ENCODE measurements at places on chromosomes 7 and 10.

DNA sequence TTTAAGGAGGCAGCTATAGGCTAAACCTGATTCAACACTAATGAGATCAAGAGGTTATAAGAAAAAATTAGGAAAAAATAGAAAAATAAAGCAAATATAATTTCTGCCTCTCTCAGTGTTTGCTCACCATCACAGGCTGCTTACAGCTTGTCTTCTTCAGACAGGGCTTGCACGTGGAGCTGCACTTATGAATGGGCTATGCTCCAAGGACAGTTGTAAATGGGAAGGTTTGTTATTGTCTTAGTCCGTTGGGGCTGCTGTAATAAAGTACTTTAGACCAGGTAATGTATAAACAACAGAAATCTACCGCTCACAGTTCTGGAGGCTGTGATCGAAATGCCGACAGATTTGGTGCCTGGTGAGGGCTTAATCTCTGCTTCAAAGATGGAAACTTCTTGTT is 219.8 kb downstream of the NEBL start:
- DNase-seq, result no peak

DNA sequence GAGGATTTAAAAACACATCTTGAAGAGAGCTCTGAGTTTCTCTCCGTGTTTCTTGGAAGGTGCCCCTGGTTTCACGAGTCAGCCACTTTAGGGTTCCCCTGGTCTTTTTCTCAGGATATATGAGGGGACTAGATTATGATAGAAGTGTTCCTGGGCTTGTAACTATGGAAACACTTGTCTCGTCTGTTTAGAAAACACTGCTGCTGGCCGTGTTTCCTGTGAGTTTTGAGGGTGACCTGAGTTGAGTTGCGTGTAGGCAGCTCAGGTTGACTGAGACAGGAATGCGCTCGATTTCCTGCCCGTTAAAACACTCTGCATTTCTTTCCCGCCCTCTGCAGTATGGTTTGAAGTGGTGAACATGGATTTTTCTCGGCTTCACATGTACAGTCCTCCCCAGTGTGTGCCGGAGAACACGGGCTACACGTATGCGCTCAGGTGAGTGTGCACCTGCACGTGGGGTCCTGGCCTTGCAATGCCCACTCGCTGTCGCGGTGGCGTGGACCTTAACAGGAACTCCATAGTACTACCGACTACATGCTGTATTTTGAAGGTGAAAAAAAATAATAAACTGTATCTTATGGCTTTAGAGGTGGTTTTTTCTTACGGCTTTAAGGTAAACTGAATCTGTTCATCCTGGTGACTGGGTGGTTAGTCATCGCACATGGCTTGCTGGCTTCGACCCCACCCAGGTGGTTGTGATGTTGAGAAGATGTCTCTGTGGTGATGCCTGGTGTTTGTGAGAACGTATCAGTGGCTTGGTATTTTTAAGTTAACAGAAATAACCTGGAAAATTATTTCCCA is at the start of gene SUN1:
Gene SUN1, plus strand, starts transcription at position 310 of the 801 bp plus-strand sequence. Its CDS starts 49 bp downstream, at position 359.
- DNase-seq, result peak; percentile 50

DNA sequence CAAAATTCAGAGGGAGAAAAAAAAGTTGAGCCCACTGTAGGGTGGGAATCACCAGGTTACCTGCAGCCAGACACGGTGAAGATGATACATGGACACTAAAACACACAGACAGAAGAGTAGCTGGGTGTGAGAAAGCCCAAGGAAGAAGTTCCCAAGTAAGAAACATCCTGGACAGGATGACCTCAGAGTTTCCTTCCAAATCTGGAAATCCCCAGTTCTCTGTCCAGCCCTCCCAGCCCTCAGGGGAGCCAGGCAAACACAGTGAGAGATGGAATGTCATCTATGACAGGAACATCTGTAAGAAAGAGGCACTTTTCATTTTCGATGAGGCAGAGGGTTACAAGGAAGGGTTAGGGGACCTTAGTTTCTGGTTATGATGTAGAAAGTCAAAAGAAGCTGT is 125.1 kb upstream of the LYZL1 start:
- DNase-seq, result no peak

- no peak for DNase-seq
Observed at GRCh38 chr7:991729-992656, 9.0 kb downstream of the CYP2W1 start.

GRCh38 chr7:128879939-128880746 is 17.5 kb downstream of the ATP6V1F start:
- no peak for DNase-seq

- DNase-seq, result no peak
Observed at GRCh38 chr10:72006026-72006425, 41.8 kb downstream of the CHST3 start.

DNA sequence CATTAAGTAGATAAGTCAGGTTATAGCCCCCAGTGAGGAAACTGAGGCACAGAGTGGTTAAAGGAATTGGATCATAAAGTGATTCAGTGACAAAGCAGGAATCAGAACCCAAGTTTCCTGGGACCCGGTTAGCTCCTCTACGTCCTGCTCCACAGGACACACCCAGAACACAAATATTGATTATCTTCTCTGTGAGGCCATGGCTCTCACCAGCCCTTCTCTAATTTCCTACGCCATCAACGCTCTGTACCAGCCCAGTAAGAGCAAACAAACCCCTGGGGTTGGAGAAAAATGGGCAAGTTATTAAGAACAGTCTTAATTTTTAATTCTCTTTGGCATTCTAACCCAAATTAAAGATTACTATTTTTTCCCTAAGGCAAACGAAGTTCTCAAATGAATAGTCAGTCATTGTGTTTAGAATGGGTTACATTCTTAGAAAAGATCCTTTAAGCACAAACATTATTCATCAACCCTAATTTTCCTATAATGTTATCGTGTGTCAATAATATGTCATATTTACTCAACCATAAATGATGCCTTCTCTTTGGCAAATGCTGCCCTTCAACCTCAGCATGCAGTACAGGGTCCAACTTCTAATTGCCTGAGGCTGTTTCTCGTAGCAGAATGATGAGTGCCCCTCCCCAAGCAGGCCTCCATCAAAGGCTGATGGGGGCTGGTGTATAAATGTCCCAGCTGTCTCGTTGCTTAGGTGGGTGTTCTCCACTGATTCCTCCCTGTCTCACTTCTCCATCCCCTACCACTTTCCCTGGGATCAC is 25.4 kb upstream of the TM9SF3 start:
- no peak for DNase-seq

GRCh38 chr7:69608878-69609277 is 10.6 kb downstream of the AUTS2 start:
- no peak for DNase-seq

- DNase-seq, result no peak
Observed at GRCh38 chr7:109763611-109764010, 1193.9 kb downstream of the DNAJB9 start.

DNA sequence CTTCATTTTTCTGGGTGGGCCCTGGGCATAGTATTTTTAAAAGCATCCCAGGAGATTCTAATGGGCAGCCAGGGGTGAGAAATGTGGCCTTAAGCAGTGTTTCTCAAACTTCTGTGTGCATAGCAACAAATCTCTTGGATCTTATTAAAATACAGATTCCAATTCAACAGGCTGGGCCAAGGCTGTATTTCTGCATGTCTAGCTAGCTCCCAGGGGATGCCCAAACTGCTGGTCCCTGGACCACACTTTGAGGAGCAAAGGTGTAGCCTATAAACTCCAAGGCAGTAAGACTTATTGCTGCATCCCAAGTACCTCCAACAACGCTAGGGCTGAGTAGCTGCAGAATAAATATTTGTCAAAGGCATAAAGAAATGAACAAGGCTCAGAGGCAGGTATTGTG is 292.9 kb upstream of the ZMIZ1 start:
- no peak for DNase-seq

GRCh38 chr7:132090444-132090843 is 485.8 kb downstream of the PLXNA4 start:
- DNase-seq, result no peak

- no peak for DNase-seq
Observed at GRCh38 chr7:121545418-121545817, 149.3 kb upstream of the FAM3C start.

DNA sequence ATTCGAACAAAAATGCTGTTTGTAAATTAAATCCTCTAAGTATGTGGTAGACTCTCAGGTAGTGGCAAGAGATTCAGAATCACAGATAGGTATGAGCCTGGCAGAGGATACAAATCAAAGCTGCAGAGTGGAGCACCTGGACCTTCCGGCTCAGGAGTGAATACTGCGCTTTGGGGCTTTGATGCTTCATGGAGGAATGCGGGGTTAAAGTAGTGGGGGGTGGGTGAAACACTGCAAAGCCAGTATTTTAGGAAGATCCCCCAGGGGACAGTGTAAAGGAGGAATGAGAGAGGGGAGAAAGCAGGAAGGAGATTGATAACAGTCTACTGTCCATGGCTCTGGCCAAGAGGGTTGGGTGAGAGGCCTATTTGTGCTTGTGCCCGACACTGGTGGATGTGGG is 43.2 kb downstream of the CREB5 start:
- no peak for DNase-seq

GRCh38 chr10:15478429-15478828 is 107.3 kb upstream of the FAM171A1 start:
- no peak for DNase-seq

DNA sequence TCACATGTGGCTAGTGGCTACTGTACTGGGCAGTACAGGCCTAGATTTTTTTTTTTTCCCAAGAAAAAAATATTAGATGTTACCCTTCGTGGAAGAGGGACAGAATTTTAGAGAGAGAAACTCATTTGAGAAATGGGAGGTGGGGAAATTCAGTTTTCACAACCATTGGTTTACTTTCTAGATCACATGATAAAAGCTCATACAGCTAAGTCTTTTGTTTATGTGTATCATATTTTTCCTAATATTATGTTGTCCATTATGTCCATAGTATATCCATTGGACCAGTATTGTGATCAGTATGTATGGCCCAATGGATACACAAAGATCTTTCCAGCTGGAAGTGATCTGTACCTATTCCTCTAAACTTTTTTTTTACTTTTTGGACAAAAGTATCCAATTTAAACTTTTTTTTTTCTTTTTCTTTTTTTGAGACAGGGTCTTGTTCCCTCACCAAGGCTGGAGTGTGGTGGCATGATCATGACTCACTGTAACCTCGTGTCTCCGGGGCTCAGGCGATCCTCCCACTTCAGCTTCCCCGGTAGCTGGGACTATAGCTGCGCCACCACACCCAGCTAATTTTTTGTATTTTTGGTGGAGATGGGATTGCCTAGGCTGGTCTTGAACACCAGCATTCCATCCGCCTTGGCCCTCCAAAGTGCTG is 4.1 kb downstream of the CALU start:
- DNase-seq, result no peak

DNA sequence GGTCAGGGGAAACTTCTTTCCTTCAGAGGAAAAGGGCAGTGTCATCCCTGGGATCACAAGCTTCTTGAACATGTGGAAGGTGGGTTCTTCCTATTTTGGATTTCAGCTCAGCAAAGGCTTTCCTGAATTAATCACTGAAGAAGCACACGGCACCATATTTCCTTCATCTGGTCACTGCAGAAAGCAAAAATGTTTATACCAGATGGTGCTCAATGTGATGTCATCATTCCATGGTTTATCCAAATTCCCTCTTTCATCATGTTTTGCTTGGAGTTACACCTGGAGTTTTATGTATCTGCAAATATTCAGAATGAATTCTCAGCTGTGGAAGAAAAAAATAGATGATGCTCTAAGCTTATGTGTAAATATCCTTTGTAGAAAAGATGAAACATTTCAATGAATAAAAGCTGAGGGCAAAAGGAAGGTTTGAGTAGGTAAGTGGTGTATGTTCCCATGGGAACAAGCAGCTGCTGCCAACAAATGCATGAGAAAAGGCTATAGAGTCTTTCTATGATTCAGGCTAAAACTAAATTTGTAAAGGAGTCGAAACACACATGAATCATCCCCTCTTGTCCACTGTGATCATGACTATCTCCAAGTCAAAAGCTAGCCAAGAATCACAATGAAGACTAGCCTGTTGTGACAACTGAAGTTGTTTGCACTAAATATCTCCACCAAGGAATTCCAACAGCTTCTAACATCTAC is 26.9 kb upstream of the BPGM start:
- no peak for DNase-seq

DNA sequence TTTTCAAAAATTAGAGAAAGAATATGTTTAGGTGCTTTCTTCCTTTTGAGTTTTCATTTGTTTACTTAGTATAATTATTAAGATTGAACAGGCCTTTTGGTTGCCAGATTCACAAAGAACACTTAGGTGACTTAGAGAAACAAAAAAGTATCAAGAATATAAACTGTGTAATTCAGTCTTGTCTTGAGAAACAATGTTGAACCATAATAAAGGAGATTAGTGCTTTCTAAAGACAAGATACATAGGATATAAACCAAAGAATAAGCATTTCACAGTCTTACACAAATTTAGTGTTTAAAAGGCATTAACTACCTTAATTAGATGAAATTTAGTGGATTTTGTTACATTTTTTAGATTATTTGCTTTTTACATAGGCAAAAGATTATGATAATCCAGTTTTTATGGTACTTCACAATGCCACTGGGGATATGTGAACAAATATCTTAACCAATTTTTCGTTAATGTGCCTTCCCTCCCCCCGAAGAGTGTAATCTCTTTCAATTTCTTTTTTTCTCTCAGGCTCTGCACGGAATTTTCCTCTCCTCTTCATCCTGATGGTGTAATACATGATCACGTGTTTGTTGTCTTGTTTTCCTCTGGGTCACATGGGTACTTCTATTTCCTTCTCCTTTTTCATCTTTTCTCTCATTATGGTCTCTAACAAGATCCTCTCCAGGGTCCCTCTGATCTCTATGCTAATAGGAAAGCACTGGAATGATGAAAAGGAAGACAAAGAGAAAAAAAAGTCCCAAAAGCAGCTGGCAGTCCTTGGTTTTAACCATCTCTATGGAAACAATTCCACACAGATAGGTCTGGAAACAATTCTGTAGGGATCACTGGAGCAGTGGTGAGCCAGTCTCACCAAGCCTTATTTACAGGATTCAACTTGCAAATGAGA is 3.7 kb upstream of the HNRNPH3 start:
- DNase-seq, result no peak

DNA sequence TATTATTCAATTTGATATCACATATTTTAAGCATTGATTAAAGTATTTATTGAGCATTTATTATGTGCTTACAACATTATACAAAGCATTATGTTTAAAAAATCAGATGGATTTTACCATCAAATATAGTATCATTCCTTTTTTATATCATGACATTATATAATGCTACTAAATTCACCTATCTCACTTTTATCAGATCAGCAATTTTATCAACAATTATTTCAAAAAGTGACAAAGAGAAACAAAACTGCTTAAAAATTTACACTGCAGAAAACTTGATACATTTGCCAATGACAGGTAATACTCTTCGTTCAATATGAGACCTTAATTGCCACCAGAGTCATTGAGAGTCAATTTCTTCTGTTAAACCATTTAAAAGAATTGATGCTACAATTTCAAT is 82.0 kb downstream of the CHCHD3 start:
- DNase-seq, result no peak

DNA sequence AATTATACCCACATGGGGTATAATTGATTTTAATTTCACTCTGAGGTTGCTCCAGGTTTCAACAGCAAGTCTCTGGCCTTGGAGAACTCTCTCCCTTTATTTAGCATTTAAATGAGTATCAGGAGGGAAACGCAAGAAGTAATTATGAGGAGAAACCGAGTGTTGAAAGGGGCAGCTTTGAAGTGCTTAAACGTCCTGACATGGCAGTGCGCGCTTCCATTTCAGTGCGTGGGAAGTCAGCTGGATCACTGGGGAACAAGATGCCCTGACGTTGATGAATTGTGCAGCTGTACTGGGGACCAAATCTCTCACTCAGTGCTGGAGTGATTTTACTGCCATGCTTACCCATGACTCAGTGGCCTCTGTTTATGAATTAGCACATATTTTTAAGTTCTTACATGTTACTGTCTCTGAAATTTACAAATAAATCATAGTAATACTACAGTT is 106.0 kb upstream of the PRR15 start:
- DNase-seq, result no peak

- no peak for DNase-seq
Observed at GRCh38 chr7:33425395-33425794, 296.0 kb downstream of the BBS9 start.

Data from stimulated activated CD4-positive, alpha-beta T cell treated with anti-CD3 and anti-CD28 coated beads, Interleukin-4, amount 100 ng/mL, for 4 hours (primary cell).